ENCODE measurements at places on chromosomes 3 and 15.
A peak's percentile ranks its signal among the peaks of the same experiment; 100 is the strongest.

- DNase-seq, result no peak
Observed at GRCh38 chr3:63875510-63875909, 11.8 kb downstream of the ATXN7 start.

DNA sequence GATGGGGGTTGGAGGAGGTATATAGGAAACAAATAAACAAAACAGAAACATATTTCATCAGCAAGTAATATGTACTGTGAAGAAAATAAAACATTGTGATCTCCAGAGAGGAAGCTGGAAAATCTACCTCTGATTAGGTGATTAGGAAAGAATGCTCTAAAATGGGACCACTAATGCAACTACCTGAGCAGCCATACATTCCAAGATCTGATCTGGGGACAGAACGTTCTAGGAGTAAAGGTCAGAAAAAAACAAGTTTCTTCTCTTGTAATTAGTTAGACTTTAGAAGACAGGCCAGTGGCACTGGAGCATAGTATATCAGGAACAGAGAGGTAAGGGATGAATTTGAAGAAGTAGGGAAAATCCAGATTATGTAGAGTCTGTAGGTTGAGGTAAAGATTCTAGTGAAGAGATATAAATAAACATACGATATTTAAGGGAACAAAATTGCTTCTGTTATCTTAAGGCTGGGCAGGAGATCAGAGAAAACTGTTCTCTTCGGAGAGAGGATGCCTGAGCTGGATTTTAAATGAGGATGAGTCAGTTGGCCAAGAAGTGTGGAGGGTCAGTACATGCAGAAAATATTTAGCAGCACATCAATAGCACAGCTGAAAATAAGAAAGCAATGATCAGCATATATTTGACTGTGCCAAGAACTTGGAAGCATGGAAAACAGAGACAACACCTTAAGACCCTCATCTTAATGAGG is 429.5 kb downstream of the NLGN1 start:
- no peak for DNase-seq

DNA sequence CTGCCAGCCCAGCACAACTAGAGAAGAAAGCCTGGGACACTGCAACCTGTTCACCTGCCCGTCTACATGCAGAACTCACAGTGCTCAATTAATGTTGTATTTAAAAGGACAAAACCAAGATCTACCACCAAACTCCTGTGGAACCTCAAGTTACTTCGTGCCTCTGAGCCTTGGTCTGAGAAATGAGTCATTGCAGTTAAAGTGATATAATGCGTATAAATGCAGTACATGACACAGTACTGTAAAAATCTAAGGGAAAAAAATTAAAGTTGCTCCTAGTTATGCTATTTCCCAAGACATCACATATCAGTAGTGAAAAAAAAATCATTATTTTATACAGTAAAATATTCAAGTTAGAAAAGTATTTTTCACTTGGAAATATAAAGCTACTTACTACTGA is 138.9 kb downstream of the ZIC4 start:
- no peak for DNase-seq

GRCh38 chr15:40743921-40744814 is 10.9 kb downstream of the RMDN3 start:
- DNase-seq, result peak; percentile 32

GRCh38 chr3:102354818-102355515 is 79.8 kb upstream of the ZPLD1 start:
- DNase-seq, result no peak

GRCh38 chr3:128372281-128372680 is 94.4 kb downstream of the DNAJB8 start:
- DNase-seq, result no peak

DNA sequence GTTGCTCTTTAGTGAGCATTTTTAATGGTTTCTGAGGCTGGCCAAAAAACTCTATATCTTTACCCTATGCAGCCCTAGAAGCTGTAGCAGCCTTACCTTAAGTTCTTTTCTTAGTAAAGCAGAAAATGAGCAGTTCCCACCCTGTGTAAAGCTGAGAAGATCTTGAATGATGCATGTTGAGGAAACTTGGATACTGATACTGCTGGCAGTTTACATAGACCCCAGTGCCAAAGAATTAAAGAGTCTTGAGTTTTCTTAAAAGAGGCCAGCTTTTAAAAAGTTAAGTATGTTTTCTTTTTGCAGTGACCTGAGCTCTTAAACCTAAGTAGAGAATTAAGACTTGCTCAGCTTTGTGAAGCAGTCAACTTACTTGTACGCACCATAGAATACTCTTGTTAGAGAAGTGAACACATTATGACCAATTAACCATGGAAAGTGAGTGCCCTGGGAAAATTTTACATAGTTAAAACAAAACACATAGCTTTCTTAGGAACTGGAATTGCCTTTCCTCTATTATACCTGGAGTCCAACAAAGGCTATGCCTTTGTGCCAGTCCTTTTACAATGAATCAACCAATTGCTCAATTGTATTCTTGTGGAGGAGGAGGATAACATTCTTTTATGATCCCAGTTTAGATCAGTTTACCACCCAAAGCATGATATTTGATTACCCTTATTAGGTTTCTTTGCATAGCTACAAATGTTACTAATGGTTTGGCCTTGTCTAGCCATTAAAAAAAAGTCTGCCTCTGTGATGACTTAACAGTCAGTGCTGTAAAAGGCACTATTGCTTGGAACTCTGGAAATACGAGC is 28.4 kb downstream of the PLS1 start:
- no peak for DNase-seq

GRCh38 chr15:68511073-68511991 is 67.5 kb upstream of the CORO2B start:
- no peak for DNase-seq

- DNase-seq, result no peak
Observed at GRCh38 chr3:38738630-38739395, 77.2 kb downstream of the SCN10A start.

DNA sequence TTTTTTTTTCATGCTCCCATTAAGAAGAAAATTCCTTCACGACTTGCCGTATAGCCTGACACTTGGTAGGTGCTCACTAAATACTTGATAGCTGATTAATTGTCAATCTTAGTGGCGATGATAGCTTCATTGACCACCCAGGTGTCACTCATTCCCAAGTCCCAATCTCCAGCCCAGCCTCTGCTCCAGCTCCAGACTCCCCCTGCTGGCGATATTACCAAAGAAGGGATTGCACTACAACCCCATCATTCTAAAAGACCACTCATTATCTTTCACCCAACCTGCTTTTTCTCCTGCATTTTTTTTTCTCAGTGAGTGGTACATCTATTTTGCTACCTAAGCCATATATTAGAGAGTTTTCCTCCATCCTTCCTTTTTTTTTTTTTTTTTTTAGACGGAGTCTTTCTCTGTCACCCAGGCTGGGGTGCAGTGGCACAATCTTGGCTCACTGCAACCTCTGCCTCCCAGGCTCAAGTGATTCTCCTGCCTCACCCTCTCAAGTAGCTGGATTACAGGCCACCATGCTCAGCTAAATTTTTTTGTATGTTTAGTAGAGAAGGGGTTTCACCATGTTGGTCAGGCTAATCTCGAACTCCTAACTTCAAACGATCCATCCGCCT is 19.5 kb upstream of the COMMD2 start:
- DNase-seq, result no peak

DNA sequence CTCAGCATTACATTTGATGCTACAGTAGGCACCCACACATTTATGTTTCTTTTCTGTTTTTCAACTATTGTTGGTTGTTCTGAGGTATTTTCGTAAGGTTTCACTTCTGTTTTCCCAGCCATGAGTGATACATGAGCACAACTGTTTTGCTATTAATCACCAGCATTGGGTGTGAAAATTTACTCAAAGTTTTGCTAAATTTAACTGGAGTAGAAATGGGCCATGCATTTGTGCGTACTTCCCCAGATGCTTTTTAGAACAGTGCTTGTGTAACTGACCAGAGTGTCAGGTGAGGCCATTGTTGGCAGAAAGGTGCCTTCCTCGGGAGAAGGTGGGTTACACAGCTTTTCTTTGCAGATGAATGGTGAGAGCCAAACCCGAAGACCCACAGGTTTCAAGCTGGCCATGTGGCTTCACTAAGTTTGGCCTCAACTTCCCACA is 70.4 kb downstream of the ST6GAL1 start:
- DNase-seq, result no peak
